Activated naive CD8-positive, alpha-beta T cell treated with anti-CD3 and anti-CD28 coated beads, Interleukin-2, amount 50 U/mL, for 24 hours (primary cell): ENCODE measurements at places on chromosomes 13 and 19.

DNA sequence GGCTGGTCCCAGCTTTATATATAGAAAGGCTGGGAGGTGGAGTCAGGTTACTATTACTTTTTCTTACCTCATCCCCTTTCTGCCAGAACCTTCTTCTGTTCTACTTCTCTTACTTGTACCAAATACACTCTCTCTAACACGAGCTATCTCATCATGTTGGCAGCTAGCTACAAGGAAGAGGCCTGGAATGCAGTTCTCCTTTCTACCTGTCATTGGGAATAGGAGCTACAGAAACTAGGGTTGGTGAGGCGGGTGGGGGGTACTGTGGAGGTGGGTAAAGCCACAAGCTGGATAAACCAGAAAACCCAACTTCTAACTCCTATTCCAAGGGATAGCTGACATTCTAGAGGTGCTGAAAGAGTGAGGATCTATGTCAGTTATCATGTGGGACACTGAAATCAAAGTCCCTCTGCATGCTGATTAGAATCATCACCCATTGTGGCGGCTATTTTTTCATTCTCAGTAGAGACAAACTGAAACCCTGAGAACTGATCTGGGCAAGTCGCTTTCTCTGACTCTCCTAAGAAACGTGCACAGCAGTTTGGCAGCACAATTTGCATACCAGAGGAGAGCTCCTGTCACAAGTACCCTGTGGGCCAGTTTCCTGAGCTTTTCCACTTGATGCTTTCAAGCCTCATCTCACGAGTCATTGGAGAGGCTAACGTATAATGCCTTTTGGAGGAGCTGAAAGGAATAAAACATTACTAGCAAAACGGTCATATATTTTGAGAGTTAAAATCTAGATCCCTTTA, 358.1 kb downstream of the ENOX1 start:
- DNase-seq, result no peak

GRCh38 chr19:55697069-55697440, 22.0 kb downstream of the EPN1 start:
- no peak for DNase-seq

DNA sequence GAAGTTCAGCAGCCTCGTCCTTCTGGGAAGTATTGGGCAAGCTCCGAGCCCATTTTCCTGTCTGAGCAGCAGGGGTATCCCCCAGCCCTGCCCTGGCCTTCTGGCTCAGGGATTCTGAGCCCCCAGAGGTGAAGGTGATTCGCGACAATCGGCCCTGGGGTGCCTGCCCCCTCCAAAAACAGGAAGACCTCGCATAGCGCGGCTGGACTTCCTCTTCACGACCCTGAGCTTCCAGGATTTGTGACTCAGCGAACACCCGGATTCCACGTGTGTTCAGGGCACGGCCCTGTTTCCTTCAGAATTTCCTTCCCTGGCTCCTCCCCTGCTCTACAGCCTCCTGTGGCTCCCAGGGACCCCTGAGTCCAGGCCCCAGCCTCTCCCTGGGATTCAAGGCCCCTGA, at the start of gene SEMA6B:
Gene SEMA6B (minus strand): TSS at position 116 of the 400 bp plus-strand sequence. CDS start 1,227 bp downstream, outside the sequence.
- no peak for DNase-seq

GRCh38 chr13:55245005-55245644, 1895.6 kb upstream of the PRR20A start:
- DNase-seq, result no peak

DNA sequence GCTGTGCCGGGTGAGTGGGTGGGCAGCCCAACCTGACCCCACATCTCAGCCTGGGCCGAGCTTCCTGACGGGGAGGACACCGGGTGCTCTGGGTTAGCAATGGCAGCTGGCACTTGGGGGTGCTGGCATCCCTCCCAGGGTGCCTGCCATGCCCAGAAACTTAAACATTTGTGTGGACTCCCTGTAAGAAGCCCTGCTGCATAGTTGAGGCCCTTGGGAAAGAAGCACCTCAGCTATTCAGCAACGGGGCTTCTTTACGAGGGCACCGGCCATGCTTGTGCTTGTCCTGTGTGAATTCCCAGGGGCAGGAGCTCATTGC, 33.8 kb upstream of the MEDAG start:
- no peak for DNase-seq

DNA sequence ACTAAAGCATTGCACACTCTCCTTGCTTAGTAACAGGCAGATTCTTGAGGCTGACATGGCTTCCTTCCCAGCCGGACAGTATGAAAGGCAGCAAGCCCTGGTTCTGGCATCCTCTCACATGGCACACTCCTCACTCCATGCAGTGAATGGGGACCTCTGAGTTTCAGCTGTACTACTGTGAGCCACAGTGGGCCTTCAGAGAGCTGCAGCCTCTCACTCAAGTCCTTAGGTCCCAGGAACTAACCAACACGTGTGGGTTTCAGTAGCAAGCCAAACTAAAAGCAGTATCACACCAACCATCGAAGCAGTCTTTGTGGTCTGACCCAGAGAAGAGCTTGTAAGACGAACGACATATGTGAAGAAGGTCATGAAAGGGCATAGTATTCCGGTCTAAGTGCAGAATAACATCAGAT, 128.2 kb downstream of the TBC1D4 start:
- no peak for DNase-seq

GRCh38 chr19:1491114-1491848, at the start of gene REEP6:
TSS of gene REEP6 (plus strand) at chr19:1491181. CDS start at chr19:1491270, 89 bp downstream.
- DNase-seq, result no peak

GRCh38 chr13:79090552-79091124, 315.4 kb downstream of the RBM26 start:
- no peak for DNase-seq

- no peak for DNase-seq
These were observed 74.6 kb downstream of the SHISA2 start for GRCh38 chr13:25977216-25977615.

GRCh38 chr13:112903606-112904195, 65.3 kb upstream of the MCF2L start:
- no peak for DNase-seq

GRCh38 chr19:9671655-9672054, 3.2 kb downstream of the ZNF562 start:
- DNase-seq, result no peak

DNA sequence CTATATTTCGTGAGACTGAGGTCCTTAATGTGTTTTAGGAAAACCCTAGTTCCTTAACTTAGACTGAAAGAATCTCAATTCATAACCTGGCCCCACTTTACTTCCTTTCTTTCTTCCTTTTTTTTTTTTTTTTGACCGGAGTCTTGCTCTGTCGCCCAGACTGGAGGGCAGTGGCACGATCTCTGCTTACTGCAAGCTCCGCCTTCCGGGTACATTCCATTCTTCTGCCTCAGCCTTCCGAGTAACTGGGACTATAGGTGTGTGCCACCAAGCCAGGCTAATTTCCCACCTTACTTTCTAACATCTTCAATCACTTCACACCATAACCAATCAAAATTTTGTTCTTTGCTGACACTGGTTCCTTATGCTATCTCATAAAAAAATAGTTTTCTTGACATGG, 2097.0 kb downstream of the PCDH9 start:
- DNase-seq, result no peak

DNA sequence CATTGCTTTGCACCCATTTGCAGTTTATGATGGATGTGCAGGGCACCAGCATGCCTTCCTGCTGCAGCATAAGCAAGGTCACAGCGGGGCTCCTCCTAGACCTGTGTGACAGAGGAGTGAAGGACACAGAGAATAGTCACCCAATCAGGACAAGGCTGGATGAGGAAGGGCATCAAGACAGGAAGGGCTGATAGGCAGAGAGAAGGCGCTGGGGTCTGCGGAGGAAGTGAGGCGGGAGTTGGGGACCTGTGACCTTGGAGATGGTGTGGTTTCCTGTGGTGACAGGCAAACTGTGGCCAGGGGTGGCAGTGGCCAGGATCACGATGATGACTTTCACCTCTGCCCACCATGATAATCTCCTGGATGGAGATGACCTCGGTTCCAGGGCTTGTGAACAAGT, 16.4 kb upstream of the KCTD15 start:
- DNase-seq, result no peak

DNA sequence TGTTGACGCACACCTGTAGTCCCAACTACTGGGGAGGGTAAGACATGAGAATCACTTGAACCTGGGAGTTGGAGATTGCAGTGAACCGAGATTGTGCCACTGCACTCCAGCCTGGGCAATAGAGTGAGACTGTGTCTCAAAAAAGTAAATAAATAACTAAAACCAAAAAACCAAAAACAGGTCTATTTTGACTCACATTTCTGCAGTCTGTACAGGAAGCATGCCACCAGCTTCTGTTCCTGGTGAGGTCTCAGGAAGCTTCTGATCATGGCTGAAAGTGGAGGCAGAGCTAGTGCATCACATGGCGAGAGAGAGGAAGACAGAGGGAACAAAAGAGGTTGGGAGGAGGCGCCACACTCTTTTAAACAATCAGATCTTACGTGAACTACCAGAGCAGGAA, 142.5 kb downstream of the ITGBL1 start:
- no peak for DNase-seq

- DNase-seq, result no peak
These were observed 4.7 kb downstream of the CDC34 start for GRCh38 chr19:536031-536880.

- DNase-seq, result no peak
These were observed 218.5 kb downstream of the ZNF536 start for GRCh38 chr19:30590596-30591229.

DNA sequence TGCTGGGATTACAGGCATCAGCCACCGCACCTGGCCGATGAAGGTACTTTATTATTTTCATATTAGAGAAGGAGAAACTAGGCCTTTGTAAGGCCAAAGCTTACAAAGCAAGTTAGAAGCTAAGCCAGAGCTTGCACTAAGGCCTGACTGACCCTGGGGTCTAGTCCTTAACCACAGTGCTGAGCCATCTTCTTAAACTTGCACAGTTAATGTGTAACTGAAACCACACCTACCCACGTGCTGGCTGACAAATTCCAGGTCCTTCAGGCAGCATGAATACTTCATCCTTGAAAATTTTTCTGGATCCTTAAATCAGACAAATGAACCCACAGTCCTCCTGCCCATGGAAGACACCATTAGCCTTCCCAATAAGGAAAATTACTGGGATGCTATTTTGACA, 880.6 kb downstream of the UQCRFS1 start:
- no peak for DNase-seq

GRCh38 chr13:112831196-112831595, 137.8 kb upstream of the MCF2L start:
- DNase-seq, result no peak

GRCh38 chr19:39296055-39296645, at the start of gene IFNL1:
TSS of gene IFNL1 (plus strand) at chr19:39296407. CDS start at chr19:39296422, 15 bp downstream.
- no peak for DNase-seq

- peak; percentile 76 for DNase-seq
These were observed 133.9 kb downstream of the AKAP11 start for GRCh38 chr13:42405665-42406390.

DNA sequence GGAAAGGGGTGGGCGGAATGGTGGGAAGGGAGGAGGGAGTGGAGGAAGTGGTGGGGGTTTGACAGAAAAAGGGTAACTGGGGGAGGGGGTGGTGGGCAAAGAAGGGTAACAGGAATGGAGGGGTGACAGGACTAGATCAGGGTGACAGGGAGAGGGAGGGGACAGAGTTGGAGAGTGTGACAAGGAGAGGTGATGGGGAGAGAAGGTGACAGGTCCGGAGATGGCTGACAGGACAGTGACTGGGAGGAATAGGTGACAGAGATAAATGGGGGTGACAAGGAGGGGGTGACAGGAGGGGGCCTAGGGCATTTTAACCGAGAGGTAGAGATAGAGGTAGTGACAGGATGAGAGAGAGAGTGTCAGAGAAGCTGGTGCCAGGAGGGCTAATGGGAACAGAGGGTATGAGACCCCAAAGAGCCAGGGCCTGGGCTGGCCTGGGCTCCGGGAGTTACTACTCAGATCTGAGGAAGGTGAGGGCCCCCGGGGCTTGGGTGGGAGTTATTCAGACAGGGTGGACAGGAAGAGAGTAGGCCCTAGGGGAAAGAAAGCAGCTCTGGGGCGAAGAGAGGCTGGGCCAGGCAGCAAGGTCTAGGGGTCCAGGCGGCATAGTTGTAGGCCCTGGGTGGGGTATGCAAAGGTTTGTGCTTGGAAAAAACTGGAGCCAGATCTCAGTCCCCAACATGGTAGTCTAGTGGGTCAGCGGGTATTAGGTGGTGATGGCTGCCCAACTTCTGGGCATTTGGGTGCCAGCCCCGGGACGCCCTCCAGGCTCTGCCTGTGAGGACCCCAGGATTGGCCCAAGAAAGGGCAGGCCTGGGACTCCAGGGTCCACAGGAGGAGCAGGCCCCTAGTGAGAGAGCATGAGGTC, 660 bp downstream of the CIC start:
- DNase-seq, result peak; percentile 22

DNA sequence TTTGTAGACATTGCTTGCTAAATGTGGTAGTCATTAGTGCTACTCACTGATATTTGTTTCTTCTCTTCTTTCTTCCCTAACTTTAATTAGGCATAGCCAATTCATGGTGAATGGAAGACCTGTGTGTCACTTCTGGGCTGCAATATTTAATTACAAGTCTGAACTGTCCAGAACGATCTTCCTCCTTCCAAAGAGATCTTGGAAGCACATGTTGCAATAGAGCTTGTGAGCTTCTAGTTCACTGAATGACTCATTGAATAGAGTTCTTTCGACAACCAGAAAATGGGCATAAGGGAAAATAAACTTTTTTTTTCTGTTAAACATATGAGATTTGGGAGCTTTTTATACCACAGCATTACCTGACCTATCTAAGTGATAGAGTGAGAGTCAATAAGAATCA, 1264.6 kb downstream of the PCDH9 start:
- no peak for DNase-seq

GRCh38 chr13:47250146-47250545, 353.3 kb upstream of the HTR2A start:
- no peak for DNase-seq

DNA sequence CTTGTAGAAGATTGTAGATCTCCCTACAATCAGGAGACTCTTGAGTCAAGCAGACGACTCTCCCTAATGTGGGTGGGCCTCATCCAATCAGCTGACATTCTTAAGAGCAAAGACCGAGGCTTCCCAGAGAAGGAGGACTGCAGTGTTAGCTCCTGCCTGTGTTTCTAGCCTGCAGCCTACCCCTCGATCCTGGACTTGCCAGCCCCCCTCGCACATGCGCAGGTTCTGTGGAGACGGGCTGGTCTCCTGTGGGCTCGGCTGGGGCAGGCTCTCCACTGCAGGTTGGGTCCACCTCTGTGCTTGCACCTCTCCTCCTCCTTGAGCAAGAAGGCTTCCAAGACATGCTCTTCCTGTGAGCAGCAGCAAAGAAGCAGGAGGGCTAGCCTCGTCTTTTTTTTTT, 185.2 kb upstream of the SOX1 start:
- no peak for DNase-seq

DNA sequence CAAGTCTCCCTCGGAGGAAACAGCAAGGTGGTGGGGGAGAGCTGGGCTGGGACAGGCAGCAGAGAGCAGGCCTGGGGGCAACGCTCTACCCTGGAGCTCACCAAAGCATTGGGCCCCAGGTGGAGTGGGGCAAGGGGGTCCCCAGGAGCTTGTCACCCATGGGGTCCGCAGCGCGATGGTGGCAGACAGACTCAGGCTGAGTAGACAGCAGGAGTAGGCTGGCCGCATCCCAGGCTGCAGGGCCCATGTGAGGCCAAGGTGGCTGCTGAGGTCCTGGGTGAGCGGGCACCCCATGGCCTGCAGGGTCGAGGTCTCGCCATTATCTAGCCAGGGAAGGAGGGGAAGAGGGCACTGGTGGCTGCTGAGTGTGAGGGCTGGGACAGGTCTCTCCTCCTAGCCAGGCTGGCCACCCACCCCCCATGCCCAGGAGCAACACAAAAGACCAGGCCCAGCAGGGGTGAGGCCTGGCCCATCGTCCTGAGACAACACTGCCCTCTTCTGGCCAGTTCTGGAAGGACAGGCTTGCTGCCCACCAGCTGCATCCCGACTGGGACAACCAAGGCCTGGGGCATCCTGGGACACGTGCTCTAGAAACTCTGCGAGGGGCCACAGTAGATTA, 33.1 kb downstream of the CEBPG start:
- peak; percentile 81 for DNase-seq

- no peak for DNase-seq
These were observed 59.9 kb upstream of the TPP2 start for GRCh38 chr13:102536695-102537485.
